ENCODE measurements at places on chromosomes 7 and 10.

GRCh38 chr7:94888551-94888950, 18.8 kb upstream of the PPP1R9A start:
- DNase-seq, result no peak

DNA sequence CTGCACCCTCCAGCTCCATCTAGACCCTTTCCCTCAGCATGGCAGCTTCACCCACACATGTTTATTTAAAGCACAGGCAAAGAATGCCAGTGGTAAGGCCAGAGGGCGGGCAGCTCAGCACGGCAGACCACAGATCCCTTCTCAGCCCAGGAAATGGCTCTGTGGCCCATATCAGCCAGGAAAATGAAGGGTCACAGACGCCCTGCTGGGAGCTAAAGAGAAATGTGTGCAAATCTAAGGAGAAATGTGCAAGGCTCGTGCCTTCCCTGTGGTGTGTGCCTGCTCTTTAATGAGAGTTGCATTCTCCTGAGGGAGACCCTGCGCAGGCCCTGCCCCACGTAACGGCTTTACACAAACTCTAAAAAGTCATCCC, 23.0 kb downstream of the PTPRN2 start:
- DNase-seq, result no peak

- DNase-seq, result no peak
These were observed 200.3 kb downstream of the LSM5 start for GRCh38 chr7:32289651-32290414.

- no peak for DNase-seq
These were observed 336.6 kb downstream of the HGF start for GRCh38 chr7:81433206-81433605.

DNA sequence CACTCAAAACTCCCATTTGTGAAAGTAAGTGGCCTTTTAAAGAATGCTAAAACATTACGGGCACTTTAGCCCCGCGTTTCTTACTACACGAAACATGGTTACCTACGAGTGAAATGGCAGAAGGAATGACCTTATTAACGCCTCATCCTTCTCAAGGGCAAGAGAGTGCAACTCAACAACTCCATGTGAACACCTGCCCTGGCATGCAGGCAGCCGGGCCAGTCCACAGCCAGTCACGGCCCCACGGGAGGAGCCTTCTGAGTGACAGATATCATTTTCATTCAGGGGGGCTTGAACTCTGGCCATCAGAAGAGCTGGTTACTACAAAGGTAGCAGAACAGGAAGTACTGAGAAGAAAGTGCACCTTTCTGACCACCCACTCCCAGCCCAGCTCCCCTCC, 236.1 kb downstream of the PTPRN2 start:
- DNase-seq, result no peak

DNA sequence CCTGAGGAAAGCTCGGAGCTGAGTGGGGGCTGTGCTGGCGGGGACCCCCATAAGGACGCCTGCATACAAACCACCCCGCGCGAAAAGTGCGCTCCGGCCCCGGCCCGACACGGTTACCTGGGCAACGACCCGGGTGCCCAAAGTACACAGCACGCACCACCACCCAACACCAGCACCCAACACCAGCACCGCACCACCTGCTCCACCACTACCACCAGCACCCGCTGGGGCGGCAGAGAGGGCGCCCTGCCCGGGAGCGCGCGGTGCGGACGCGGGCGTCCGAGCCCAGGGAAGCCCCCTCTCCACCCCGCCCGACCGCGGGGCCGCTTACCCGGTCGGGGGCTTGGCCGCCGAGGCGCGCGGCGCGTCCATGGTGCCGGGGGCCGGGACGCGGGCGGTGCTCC, 345 bp downstream of the COBL start:
- no peak for DNase-seq

GRCh38 chr10:113616244-113617074, 47.4 kb downstream of the NRAP start:
- DNase-seq, result peak; percentile 28

DNA sequence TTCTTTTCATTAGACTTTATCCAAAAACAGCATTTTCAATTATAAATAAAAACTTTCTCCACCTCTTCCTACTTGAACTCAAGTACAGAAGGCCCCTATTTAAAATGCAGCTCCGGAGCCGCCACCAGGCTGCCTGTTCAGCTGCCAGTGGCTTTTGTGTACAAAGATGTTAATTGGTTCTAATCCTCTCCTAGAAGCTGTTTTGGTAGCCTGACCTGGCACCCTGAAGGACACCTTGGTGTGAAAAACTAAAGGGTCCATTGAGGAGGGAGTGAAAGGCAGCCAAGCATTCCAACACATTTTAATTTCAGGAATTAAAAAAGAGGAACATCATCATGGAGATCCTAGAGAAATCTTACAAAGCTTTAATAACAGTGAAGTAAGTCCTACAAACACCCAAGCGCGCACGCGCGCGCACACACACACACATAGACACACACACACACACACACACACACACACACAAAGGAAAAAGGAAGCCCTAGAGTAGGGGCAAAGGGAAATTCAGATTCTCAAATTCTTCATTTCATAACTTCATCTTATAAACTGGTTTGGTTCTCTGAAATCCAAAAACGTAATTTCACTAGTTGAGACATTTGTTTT, 41.4 kb downstream of the VAX1 start:
- no peak for DNase-seq

GRCh38 chr10:12397147-12397896, 48.0 kb downstream of the CAMK1D start:
- no peak for DNase-seq

- DNase-seq, result no peak
These were observed 245.0 kb downstream of the CELF2 start for GRCh38 chr10:11262494-11263345.

- no peak for DNase-seq
These were observed 5.4 kb downstream of the NOM1 start for GRCh38 chr7:156954941-156955340.

DNA sequence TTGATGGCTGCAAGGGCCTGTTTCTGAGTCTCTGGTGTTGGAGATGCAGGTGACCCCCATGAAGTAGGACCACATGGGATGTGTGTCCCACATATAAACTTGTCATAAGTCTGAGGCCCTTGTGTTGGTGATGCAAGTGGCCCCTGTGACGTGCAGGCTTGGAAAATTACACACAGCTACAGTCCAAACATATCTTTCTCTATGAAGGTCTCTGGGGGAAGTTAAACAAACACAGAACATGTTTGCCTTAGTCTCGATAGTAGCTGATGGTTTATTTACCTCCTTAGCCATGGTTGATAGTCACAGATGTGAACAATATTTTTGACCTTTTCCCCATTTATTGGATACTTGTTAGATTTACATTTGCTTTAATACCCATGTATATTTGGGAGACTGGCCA, 64.7 kb downstream of the ADCY1 start:
- no peak for DNase-seq

- DNase-seq, result no peak
These were observed 13.5 kb downstream of the SLC25A13 start for GRCh38 chr7:96308253-96308949.

- no peak for DNase-seq
These were observed 1209.2 kb downstream of the TYW1 start for GRCh38 chr7:68205826-68206225.

DNA sequence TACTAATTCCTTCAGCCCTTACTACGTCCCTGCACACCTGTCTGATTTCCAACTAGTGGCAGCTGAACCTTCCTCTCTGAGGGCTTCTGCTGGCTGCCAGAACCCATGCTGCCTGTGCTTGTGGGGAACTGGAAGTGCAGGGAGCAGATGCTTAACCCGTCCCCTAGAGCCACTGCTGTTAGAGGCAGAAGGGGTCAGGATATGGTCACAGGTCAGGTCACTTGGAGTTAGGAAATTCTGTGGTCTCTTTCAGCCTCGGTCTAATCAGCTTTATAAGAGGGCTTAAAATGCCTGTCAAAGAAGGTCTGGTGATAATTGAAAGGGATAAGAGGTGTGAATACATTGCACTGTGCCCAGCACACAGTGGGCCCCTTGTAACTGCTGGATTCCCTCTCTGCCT, 82.0 kb downstream of the PLPP4 start:
- no peak for DNase-seq

DNA sequence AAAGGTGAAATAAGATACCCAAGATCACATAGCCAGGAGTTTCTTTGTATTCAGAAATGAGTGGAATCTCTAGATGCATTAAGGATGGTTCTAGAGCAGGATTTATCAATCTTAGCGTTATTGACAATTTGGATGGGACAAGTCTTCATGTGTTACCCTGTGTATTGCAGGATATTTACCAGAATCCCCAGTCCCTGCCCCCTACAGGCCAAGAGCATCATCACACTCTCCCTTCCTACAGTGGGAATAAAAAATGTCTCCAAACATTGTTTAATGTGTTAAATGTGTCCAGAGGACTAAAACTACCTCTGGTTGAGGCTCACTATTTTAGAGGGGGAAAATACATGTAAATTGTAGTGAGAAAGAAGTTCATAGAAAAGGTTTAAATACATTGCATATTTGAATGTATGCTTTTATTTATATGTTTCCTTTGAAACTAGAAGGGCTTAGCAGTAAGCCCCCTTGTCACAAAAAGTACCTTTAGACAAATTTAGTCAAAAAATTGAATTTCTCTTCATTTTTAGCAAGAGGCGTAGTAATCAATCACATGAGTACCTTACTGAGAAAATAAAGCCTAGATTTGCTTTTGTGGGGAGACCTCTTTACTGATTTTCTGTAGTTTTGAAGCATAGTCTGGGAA, 141.2 kb downstream of the MLLT10 start:
- DNase-seq, result peak; percentile 32

GRCh38 chr7:105926131-105926530, 36.9 kb upstream of the CDHR3 start:
- peak; percentile 51 for DNase-seq

- no peak for DNase-seq
These were observed 21.8 kb downstream of the FGFBP3 start for GRCh38 chr10:91887272-91888076.

- DNase-seq, result peak; percentile 59
These were observed 924 bp downstream of the BMPR1A start for GRCh38 chr10:86757113-86757972.

DNA sequence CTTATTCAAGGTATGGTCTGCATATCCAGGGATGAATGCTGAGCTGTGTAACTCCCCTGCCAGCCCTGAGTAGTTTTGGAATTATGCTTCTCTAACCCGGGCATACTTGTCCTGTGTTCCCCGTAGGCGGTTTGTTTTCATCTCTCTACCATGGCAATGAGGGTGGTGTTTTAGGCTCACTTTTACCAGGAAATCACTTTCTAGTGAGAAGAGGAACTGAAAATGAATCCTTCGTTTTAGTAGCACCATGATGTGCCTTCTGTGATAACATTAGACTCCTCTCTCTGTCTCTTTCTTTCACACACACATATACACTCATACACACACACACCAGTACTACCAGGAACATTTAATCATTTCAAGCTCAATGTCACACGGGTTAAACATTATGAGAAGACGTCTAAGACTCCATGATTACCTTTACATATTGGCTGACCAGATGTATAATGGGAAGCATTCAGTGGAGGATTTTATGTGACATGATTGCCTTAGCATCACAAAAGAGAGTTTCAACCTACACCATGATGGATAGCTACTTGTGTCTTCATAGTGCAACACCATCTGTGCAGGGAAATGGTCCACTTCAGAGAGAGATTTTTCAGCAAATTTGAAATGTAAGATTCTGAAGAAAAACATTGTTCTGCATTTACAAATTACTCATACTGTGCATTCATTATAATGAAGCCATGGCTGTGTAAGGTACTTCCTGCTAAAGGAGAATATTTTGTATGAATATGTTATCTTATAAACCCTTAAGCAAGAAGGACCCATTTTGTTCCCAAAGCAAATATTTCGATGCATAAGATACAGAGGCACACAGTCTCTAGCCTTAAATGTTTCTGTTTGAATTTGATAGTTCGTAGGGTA, 31.0 kb upstream of the PFKP start:
- DNase-seq, result no peak

DNA sequence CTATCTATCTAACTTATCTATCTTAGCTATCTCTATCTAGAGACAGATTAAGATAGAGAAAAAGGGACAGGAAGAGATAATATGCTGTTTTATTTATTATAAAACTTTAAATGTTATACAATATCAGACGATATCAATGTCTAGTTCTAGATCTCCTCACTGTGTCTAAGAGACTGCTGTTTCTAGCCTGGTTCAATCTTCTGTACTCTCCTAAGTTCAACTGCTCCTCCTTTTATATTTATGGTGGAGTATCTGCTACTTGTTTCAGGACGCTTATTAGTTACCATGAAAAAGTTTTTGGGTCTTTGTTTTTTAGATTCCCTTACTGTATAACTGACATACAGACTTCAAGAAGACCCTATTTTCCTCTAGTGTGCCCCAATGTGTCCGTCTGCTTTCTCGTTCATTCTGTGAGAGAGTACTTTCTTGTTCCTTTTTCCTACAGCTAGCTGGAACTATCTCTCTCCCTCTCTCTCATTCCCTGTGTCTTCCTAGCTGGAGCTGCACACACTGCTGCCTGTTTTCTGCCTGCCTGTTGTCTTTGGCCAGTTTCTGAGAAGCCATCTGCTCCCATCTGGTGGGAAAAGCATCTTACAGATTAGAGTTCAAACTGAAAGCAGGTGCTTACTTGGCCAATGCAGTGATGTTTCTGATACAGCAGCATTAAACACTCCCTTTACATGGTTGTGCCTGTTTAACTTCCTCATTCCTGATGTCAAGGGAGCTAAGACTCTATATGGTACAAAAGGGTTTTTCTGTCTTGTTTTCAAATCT, 49.4 kb upstream of the ARL4A start:
- no peak for DNase-seq

DNA sequence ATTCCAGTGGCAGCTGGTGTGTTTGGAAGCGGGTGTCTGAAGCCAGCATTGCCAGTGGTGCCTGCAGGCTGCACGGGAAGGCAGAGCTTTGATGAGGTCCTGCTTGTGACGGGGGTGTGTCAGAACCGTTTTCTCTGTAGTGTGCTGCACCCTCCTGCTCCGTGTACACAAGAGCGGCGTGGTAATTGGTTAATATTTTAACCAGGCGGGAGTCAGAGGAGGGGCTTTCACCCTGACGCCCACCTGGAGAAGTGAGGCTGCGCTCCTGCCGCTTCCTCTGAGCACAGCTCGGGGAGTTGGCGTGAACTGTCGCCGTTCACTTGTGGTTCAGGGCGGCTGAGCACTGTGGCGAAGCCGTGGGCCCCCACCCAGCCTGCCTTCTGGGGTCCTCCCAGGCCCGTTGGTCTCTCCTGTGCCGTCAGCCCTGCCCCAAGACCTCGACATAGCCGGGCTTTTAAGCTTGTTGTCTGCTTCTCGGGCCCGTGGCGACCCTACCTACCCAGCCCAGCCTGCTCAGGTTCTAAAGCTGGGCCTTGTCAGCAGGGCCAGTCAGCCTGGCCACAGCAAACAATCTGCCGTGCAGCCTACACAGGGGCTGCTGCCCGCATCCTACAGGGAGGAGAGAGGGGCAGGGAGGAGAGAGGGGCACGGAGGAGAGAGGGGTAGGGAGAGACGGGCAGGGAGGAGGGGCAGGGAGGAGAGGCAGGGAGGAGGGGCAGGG, 11.6 kb downstream of the NKX6-2 start:
- DNase-seq, result no peak

DNA sequence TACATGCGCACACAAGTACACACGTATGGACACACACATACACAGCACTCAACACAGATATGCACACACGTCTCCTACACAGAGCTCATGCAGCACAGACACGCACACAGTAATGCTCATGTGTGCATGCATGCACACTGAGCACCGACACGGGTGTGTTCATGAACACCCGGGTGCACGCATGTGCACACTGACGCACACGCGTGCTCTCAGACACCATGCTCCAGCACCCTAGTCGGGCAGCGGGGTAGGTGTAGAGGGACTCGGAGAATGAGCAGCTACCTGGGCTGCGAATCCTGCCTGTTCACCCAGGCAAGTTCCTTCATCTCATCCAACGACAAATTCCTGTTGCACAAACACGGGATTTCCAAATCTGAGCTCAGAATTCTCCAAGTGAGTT, 184.7 kb downstream of the MAD1L1 start:
- no peak for DNase-seq

- DNase-seq, result peak; percentile 31
These were observed 604 bp downstream of the MXI1 start for GRCh38 chr10:110207805-110208613.
